ENCODE measurements at places on chromosomes 2 and 18.

DNA sequence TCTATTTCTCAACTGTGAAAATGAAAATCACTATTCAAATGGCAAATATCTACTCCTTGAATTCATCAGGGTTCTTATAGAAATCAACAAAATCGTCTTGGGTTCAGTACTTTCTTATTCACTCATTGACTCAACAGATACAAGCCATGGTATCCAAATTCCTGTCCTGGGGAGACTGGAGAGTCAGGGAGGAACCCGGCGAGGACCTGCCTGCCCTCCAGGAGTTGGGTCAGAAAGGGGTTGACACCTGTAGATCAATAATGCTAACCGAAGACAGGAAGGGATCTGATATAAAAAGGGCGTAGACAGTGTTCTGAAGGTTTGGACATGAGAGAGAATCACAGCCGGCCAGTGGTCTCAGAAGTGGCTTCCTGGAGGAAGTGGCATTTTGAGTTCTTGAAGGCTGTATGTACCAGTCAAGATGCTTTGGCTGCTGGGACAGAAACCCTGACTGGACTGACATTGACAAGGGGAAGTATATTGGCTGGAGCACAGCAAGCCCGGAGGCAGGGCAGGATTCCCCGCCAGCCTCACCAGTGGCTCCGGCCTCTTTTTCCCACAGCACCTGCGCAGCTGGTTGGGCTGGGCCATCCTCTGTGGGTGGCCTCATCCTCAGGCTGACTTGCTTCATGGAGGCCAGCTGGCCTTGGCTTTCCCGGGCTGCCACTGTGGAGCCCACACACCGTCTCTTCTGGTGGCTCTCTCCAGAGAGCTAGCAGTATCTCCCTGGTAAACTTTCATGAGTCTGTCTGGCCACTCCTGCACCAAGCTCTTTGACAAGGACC, 3.0 kb downstream of the LRRFIP1 start:
- no peak for DNase-seq

GRCh38 chr2:55080204-55080738, 30.0 kb upstream of the RTN4 start:
- no peak for DNase-seq

- DNase-seq, result no peak
These were observed 11.9 kb downstream of the ZC3H15 start for GRCh38 chr2:186497928-186498327.

DNA sequence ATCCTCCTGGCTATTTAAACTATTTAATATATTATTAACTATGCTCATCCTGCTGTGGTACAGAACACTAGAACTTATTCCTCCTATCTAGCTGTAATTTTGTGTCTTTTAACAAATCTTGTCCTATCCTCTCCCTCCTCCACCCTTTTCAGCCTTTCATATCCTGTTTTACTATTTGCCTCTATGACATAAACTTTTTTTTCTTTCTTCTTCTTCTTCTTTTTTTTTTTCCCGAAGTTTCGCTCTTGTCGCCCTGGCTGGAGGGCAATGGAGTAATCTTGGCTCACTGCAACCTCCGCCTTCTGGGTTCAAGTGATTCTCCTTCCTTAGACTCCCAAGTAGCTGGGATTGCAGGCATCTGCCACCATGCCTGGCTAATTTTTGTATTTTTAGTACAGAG, 201.5 kb downstream of the LPIN1 start:
- DNase-seq, result no peak

- no peak for DNase-seq
These were observed 75.4 kb upstream of the PGAP1 start for GRCh38 chr2:197001921-197002320.

DNA sequence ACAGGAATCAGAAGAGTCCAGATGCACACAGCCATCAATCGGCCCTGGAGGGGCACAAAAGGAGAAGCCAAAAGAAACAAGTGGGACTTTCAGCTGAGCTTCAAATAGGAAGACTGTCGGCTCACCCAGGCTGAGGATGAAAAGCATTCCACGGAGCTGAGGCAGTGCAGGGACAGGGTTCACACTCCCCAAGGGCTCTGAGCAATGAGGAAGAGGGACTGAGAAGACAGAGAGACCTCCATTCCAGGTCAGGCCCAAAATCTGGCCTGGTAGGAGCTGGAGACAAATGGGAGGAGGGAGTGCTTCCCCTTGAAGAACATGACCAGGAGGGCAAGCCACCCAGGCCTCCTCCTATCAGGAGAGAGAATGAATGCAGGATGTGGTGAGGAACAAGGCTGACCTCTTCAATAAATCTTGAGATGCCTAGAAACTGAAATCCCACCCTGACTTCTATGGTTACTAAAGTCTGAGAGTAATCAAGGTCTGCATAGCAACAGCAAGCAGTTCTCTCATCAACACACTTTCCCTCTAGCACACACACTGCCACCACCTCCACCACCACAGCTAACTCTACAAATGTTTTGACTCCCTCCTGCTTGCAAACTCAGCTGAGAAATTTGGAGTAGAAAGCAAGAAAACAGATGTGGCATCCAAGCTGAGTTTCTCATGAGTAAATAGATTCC, 434.4 kb downstream of the TNS1 start:
- no peak for DNase-seq

- no peak for DNase-seq
These were observed 70.0 kb upstream of the THUMPD2 start for GRCh38 chr2:39849064-39849463.

DNA sequence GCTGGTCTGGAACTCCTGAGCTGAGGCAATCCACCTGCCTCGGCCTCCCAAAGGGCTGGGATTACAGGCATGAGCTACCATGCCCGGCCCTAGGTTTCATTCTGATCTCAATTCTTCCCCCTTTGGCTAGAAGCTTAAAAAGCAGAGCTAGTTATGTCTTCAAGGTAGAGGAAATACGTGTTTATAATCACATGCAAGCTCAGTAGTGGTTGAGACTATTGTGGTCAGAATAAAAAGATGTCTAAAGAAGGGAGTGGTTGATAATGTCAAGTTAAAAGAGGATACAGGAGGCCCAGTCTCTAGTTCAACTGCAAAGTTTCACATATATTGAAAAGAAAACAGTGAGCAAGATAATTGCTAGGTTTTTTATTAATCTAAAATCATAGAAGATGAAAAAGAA, 807.8 kb upstream of the ACVR2A start:
- DNase-seq, result no peak

DNA sequence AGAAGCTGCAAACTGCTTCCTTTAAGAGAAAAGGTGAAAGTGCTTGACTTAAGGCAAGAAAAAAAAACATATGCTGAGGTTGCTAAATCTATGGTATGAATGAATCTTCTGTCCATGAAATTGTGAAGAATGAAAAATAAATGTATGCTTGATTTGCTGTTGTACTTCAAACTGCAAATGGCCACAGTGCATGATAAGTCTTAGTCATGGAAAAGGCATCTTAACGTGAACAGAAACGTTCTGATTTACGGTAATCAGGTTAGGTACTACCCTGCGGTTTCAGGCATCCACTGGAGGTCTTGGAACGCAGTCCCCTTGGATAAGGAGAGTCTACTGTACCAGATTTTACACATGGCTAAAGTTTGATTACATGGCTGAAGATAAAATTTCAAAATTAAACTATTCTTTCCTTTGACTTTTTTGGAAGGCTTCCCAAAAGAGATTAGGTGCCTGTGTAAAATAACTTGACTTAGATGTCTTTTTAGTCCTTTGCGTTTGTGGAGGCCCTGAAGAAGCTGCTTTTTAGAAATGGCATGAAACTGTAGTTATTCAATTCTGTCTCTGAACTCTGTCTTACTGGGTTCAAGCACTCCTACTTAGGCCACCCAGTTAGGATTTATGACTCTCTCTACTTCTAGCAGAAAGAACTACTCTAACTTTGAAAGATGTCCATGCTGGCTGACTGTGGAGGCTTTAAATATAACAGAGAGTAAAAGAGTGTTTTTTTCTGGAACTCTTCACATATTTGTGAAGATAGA, 35.9 kb upstream of the SCN9A start:
- DNase-seq, result no peak

- no peak for DNase-seq
These were observed 206.8 kb upstream of the FBXO11 start for GRCh38 chr2:48112911-48113680.

GRCh38 chr2:111958901-111959300, 60.5 kb downstream of the MERTK start:
- no peak for DNase-seq

DNA sequence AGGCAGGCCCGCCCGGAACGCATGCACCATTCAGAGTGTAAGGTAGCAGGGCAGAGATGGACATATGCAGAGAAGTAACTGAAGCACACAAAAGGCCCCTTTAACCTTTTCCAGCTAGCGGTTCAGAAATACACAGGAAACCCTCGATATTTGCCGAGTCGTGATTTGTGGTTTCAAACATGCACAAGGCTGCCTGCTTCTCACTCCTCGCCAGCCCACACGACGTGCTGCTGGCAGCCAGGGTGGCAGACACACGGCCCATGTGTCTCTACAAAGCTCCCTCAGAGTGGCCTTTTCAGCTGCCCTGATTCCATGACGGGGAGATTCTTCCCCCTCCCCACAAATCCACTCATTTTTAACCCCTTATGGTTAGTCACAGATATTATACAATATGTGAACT, 23.6 kb downstream of the ZBTB7C start:
- DNase-seq, result no peak

DNA sequence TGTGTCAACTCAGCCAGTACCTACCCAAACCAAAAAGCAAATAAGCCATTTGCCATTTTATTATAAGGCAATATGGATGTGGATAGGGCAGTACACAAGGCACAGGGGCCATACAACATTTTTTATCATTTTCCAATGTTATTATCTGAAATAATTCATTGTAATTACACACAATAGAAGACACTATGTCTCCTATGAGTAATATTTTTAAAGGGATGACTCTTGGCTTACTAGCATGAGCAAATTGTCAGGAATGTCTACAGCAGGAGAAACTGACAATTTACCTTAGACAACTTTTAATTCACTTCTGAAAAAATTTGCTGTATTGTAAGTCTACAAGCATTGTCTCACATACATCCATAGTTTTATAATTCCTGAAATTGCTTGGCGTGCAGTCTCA, 1193.9 kb upstream of the CELF4 start:
- DNase-seq, result no peak

- no peak for DNase-seq
These were observed 1.1 kb upstream of the SLC66A2 start for GRCh38 chr18:79952456-79952995.

DNA sequence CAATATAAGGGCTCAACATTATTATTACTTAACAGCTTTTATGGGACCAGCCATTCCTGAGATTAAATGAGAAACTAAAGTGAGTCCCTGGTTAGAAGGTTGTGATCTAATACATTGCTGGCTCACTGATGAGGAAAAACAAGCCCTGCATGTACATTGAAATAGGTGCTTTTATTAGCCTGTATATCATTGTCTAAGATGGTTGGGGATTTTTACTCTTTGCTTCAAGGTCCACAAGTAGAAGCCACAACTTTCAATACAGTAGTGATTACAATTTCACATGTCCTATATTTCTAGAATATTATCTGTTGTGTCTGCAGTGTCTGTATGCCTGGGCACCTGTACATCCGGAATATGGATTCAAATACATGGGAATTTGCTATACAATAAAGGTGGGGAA, 104.1 kb upstream of the FZD5 start:
- no peak for DNase-seq

DNA sequence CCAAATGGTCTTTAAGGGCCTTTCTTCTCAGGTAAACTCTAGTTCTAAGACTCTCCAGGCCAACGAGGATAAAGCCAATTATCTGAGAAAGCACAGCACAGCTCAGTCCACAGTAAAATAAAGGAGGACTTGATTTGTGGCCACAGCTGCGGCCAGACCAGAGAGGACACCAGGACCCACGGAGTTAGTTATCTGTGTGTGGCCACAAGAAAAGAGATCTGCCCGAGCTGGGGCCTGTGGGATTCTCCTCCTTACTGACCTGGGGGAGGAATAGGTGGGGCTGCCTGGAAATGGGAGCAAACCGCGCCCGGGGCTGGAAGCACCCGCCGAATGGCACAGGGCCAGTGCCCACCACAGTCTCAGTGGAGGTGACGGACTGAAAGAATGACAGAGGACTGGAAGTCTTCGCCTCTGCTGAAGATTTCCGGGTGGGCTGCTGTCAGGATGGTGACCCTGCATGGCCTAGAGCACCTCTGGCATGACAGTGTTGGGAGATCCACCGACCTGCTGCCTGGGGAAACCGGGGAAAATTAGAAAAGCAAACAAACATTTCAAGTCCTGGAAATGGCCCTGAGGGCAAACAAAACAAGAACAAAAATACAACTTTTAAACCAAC, 13.3 kb downstream of the PROC start:
- DNase-seq, result no peak

- DNase-seq, result no peak
These were observed 1303.2 kb upstream of the CELF4 start for GRCh38 chr18:38868757-38869156.

DNA sequence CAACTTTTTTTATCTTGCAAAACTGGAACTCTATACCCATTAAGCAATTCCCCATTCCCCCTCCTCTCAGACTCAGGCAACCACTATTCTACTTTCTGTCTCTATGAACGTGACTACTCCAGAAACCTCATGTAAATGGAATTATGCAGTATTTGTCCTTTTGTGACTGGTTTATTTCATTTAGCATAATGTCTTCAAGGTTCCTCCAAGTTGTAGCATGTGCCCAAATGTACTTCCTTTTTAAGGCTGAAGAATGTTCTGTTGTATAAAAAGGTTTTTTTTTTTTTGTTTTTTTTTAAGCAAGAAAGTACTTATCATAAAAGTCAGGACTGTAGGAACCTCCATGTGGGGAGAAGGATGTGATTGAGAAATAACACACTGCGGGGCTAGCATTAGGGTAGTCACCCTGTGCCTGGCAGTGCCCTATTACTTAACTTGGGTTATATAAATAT, 262.9 kb upstream of the FBXO11 start:
- no peak for DNase-seq

DNA sequence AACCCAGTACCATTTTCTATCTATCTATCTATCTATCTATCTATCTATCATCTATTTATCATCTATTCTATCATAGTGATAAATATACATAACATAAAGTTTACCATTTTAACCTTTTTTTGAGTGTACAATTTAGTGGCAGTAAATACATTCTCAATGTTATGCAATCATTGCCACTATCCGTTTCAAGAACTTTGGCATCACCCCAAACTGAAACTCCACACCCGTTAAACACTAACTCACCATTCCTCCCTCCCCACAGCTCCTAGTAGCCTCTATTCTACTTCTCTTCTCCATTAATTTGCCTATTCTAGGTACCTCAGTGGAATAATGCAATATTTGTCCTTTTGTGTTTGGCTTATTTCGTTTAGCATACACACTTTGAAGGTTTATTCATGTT, 82.5 kb upstream of the KCNE4 start:
- no peak for DNase-seq

GRCh38 chr2:173298536-173299097, 56.1 kb upstream of the CDCA7 start:
- no peak for DNase-seq

GRCh38 chr2:12479065-12479601, 237.6 kb upstream of the TRIB2 start:
- no peak for DNase-seq

DNA sequence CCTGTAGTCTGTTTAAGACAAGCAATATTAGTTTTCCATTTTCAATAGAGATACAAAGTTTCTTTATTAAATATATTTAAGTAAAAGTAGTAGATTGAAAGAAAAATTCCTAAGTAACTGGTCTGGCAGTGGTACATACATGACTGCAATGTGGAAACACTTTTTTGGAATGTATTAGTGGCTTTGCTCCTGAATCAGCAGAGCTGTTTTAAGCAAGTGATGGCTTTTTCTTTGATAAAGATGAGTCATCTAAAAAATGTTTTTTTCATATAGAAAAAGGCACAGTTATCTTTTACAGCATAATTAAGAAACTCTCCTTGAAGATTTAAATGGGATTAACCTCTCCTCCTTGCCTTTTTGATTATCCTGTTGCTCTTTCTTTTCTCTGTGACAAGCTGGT, 34.9 kb downstream of the KDM3A start:
- DNase-seq, result no peak

- peak; percentile 29 for DNase-seq
These were observed 341.7 kb downstream of the PTPRM start for GRCh38 chr18:7908681-7909299.
